Suppressor macrophage treated with lipopolysaccharide for 4 hours (primary cell): ENCODE measurements at places on chromosomes 5 and 9.
A peak's percentile ranks its signal among the peaks of the same experiment; 100 is the strongest.

- DNase-seq: no peak
Observed at GRCh38 chr9:36936498-36936831, 97.6 kb downstream of the PAX5 start.

DNA sequence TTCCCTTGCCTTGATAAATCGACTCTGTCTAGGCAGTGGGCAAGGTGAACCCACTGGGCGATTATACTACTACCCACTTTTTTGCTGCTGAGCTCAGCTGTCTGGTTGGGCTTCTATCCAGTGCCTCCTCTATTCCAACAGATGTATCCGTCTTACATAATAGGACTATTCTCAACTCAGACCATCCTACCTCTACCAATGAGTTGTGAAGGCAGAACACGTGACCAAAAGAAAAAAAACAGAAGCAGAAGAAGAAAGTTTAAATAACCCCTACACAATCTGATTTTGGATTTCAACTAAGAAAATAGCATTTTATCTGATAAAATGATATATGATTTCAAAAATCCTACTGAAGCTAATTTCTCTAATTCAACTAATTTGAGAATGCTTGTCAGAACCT, 16.2 kb upstream of the SHOC1 start:
- no peak for DNase-seq

DNA sequence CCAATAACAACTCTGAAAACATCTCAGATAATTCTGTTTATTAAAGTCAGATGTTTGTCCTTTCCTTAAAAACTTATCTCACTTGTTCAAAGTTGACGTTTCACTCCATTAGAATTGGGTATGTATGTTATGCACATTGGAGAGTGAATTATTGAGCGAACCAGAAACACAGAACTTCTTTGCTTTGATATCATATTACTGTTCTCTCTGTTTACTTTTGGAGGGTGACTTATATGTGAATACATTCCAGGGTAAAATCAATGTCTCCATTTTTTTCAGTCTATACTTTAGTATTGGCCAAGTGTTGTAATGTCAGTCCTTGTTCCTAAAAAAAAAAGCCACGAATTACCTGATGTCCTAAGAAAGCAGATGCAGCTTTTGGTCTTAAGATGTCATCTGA, 307.4 kb downstream of the CSNK1G3 start:
- no peak for DNase-seq

GRCh38 chr5:50343715-50344114, 97.4 kb downstream of the EMB start:
- DNase-seq: no peak

GRCh38 chr5:34653708-34654107, 2.4 kb upstream of the RAI14 start:
- no peak for DNase-seq

DNA sequence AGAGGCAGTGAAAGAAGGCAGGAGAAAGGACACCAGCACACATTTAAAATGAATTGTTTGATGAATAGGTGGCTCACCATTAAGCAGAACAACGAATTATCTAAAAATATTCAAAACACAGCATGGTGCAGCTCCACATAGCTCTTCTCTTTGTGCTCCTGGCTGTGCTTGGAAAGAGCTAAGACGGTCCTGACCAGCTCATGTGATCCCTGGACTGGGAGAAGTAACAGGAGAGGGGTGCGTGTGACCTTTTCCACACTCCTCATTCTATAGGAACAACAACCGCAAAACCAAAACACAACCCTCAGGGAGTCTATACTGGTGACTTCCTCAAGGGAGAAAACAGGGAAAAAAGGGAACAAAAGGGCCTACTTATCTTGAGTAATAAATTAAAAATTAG, 140.5 kb downstream of the DIRAS2 start:
- no peak for DNase-seq

GRCh38 chr5:8062521-8062920, 193.6 kb downstream of the MTRR start:
- no peak for DNase-seq

DNA sequence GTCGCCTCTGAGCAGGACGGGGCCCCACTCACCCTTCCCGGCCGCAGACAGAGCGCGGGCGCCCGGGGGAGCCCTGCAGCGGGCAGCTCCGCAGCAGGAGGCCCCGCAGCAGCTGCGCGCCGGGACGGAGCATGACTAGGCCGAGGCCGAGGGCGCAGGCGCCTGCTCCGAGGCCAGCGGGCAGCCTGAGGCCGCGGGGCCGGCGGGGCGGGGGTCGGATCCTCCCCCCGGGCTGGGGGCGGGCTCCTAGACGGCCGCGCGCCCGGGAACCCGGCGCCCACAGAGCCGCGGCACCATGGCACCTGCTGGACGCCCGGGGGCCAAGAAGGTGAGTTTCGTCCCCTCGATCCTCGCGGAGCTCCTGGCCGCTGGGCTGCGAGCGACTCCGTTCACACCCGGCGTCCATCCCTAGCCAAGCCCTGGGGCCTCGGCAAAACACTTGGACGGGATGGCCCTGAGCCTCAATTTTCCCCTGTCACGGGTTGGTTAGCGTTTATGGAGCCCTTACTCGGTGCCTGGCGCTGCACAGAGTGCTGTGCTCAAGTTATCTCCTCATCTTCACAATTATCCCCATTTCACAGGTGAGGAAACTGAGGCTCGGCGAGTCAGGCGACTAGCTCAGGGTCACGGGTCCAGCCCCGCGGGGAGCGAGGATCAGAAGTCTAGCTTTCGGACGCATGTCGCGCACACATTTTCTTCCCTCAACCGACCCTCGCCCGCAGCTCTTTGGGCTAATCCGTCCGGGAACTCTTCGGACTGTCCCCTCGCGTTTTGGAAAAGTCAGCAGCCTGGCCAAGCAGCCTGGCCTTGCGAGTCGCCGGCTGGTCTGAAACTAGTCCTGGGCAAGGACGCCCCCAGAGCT, at the start of the genes BHMT2 and DMGDH:
Gene BHMT2, plus strand, starts transcription at position 280 of the 862 bp plus-strand sequence. Its CDS starts 16 bp downstream, at position 296.
Gene DMGDH, minus strand, starts transcription at position 187 of the 862 bp plus-strand sequence. Its CDS starts 54 bp downstream, at position 133.
- peak; percentile 5 for DNase-seq

DNA sequence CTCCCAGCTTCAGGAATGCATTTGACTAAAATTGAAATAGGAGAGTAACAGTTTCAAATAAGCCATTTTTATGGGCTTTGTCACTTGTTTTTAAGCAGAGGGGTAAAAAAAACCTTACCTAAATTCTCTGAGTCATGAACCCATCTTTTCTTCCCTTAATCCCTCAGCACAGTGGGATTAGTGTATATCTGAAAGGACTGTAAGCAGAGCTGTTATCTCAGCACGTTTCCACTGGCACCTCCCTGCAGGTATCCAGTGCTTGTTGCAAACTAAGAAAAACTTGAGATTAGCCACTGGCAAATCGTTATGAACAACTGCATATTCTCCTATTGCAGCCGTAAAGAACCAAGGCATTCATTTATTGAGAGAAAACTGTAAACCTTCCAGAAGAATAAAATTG, 872.7 kb downstream of the EFNA5 start:
- DNase-seq: no peak

DNA sequence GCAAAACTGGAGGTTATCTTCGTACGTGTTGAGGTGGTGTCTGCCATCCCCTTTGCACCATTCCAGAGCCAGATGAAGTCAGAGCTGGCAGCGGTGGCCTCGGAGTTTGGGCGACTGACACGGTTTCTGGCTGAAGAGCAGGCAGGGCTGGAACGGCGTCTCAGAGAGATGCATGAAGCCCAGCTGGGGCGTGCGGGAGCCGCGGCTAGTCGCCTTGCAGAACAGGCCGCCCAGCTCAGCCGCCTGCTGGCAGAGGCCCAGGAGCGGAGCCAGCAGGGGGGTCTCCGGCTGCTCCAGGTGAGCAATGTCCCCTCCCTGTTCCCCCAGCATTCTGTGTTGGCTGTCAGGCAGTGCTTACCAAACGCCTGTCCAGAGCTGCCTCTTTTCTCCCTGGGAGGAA, 9.5 kb downstream of the TRIM41 start:
- no peak for DNase-seq

DNA sequence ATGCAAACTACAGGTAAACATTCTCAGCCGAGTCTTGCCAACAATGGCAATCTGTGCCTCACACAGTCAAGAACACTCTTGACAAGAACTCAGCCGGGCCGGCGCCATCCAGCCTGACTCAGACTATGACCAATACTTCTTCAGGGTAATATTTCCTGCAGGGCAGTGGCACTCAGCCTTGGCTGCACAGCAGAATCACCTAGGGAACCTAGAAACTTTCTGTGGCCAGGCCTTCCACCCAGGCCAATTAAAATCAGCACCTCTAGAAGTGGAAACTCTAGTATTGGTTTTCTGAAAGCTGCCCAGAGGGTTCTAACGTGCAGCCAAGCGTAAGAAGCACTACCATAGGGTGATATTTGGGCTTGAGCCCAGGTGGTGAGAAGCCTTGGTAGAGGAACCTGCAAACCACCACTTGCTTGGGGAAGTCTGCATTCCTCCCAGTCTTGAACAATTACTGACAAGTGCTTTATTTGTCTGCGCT, 120.6 kb downstream of the TTLL11 start:
- no peak for DNase-seq

DNA sequence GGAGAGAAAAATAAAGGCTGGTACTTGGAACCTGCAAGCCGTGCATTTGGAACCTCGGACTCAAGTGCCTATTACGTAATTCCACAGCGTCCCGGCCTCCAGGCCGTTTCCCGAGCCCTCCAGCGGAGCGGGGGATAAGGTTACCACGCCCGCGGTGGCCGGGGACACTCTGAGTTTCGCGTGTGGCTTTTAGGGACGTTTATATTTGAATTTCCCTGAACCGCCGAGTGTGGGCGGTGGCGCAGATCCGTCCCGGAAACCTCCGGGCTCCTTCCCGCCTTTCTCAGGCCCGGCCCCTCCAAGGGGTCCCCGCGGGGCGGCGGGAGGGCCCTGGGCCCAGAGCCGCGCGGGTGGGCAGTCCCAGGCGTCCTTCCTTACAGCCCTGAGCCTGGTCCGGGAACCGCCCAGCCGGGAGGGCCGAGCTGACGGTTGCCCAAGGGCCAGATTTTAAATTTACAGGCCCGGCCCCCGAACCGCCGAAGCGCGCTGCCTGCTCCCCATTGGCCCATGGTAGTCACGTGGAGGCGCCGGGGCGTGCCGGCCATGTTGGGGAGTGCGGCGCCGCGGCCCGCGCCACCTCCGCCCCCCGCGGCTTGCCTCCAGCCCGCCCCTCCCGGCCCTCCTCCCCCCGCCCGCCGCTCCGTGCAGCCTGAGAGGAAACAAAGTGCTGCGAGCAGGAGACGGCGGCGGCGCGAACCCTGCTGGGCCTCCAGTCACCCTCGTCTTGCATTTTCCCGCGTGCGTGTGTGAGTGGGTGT, at the start of gene LMNB1:
Gene LMNB1, plus strand, starts transcription at position 638 of the 758 bp plus-strand sequence. CDS start 373 bp downstream, outside the sequence.
- peak; percentile 99 for DNase-seq

- DNase-seq: no peak
Observed at GRCh38 chr9:30937106-30937505, 1447.3 kb upstream of the ACO1 start.

- DNase-seq: peak; percentile 9
Observed at GRCh38 chr5:43515678-43516048, 715 bp upstream of the C5orf34 start.

- no peak for DNase-seq
Observed at GRCh38 chr9:89777544-89777943, 172.7 kb downstream of the GADD45G start.

GRCh38 chr9:8652255-8652654, 852.7 kb upstream of the DMAC1 start:
- DNase-seq: no peak

DNA sequence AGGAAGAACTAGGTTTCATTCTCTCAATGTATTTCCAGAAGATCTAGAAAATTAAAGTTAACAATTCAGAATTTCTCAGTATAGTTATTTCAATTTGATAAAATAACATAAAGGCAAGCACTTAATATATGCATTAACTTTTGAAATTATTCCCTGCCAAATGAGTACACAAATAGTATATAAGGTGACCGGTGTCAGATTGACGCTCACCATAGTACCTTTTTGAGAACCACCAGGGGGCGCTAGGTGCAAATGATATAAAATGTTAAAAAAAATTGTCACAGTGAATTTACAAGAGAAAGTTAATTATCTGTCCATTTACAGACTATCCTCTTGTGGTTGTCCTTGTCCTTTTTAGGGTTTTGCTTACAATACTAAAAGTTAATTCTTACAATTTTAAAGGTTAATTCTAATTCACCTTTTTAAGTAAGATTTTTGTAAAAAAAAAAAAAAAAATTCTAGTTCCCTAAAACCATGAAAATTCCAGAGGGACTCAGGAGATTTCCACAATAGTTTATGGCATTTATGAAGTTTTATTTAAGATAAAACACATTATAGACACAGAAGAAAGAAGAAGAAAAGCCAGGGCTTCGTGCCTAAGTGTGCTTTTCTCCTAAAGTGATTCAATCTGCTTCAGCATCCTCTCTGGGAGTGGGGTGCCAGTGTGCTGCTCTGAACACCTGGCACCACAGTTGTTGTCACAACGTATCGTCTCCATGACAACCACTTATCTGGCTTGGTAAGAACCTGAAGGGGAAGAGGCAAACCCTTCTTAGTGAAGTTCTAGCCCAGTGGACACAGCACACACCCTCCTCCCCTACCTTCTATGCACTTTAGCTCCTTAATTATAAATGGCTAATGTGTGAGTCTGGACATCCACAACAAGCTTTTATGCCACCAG, 1.7 kb downstream of the ADAMTS16 start:
- peak; percentile 74 for DNase-seq

DNA sequence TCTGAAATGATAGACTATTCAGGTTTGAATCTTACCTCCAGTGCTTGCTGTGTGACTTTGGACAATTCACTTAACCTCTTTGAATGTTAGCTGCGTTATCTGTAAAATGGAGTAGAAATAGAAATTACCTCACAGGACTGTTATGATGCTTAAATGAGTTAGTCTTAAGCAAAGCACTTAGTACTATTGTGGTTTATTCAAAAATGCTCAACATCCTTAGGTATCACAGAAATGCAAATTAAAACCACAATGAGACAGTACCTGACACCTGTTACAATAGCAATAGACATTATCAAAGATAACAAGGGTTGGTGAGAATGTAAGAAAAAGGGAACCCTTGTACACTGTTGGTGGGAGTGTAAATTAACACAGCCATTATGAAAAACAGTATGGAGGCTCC, 77.6 kb upstream of the FREM1 start:
- no peak for DNase-seq

GRCh38 chr5:153952893-153953292, 85.8 kb downstream of the FAM114A2 start:
- no peak for DNase-seq

GRCh38 chr9:97304586-97304985, 2.9 kb upstream of the CCDC180 start:
- DNase-seq: no peak

- DNase-seq: no peak
Observed at GRCh38 chr5:82109013-82109412, 137.2 kb downstream of the ATG10 start.

DNA sequence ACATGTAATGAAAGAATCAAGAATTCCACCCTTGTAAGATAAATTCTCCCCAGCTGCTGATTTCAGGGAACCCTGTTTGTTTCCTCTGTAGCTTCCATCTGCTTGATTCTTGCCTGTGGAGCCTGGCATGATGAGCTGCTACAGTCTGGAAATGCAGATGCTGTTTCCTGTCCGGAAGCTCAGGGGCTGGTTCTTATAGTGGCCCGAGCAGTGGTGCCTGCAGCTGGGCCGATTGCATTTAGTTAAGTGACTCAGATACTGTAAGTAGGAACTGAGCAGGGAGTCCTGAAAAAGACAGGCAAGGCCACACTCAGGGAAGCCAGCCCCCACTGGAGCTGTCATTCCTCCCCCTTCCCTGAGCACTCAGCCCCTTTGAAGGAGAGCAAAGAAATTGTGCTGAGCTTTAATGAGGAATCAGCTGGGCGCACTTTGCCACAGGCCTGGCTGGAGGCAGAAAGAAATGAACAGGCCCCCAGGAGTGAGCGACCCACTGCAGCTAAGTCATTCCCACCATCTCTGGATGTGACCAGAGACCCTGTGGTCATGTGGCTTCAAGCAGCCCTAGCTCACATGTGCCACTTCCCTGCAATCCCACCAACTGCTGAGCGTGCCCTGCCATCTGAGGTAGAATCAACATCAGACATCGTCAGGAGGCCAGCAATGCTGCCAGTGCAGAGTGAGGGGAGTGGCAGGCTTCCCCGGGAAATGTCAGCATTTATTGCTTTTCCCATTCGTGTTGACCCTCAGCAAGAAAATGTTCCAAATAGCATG, 206.0 kb upstream of the WWC1 start:
- no peak for DNase-seq
